B cell (primary cell): ENCODE measurements at places on chromosomes 5 and 9.

- DNase-seq: no peak
Measured at GRCh38 chr5:83313436-83313835, 158.1 kb upstream of the VCAN start.

DNA sequence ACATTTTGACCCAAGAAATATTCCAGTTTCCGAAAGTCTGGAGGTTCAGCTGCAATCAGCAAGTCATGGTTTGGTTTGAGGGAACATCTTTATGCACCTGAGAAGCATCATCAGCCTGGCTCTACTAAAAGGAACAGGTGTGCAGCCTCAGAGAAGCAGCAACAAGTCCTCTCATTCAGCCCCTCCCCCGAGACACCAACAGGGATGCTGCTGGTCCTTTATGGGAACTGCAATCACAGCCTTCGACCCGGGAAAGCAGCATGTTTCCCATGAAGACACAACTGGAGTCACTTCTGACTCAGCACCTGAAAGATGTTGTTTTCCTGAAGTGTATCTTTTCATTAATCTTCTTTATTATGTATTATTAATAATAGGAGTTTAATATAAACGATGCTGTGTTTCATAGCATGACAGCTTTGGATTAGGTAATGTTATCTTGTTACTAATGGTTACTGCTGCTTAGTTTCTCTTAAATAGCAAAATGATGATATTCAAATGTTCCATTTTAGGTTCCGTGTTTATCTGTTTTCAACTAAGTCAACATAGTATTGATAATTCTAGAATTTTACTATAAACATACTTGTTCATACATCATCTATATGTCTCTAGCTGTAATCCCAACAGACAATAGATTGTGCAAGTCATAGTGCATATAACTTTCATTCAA lies 15.6 kb upstream of the NREP start:
- no peak for DNase-seq

GRCh38 chr5:112189391-112189790 lies 229.7 kb downstream of the EPB41L4A start:
- DNase-seq: no peak

GRCh38 chr9:134490446-134490845 lies 151.2 kb upstream of the COL5A1 start:
- DNase-seq: no peak

DNA sequence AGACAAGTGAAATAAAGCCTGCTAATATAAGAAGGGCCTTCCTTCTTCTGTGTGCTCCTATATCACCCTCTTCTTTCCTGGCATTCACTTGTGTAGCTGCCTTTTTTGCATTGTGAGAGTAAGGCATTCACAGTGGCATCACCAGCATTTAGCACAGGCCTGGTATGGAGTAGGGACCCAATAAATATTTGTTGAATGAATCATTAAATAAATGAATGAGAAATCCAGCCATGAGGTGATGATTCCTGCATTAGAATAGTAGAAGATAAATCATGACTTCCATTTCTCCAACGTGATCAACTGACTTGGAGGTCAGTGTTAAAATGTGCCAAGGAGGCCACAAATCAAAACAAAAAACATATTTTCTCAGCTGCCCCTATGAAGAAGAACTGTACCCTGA lies 3.9 kb downstream of the PLPPR1 start:
- no peak for DNase-seq

- DNase-seq: no peak
Measured at GRCh38 chr5:31656806-31657205, 17.9 kb downstream of the PDZD2 start.

- peak; percentile 73 for DNase-seq
Measured at GRCh38 chr5:137743031-137743640, 7.2 kb upstream of the KLHL3 start.

DNA sequence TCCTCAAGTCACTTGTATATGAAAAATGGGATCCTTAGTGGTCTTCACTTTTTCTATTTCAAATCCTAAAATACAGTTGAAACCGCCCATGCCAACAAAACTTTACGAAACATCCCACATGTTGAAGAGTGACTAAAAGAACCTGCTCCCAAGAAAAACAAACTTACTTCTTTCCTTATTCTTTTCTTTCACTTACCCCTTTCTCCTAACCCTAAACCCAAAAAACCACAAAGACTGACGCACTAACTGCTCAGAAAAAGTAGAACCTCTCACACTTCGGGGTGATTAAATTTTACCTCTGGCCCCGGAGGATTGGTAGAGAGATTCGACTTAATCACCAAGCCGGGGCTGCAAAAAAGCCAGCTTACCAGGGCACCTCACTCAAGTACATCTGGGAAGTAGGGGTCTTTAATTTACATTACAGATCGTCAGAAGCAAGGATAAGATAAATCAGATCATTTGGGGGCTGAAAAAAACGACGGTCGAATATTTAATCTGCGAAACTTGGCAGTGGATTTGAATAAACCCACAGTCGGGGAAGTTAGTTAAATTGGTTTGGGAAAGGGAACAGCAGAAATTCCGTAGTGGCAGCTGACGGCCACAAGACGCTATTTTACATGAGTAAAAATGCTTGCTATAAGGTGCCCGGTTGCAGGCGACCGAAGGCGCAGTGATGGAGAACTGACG lies 1.3 kb downstream of the CDO1 start:
- DNase-seq: no peak

GRCh38 chr9:36323926-36324325 lies 65.7 kb upstream of the GNE start:
- no peak for DNase-seq

- no peak for DNase-seq
Measured at GRCh38 chr9:6620796-6621195, 24.7 kb downstream of the GLDC start.

DNA sequence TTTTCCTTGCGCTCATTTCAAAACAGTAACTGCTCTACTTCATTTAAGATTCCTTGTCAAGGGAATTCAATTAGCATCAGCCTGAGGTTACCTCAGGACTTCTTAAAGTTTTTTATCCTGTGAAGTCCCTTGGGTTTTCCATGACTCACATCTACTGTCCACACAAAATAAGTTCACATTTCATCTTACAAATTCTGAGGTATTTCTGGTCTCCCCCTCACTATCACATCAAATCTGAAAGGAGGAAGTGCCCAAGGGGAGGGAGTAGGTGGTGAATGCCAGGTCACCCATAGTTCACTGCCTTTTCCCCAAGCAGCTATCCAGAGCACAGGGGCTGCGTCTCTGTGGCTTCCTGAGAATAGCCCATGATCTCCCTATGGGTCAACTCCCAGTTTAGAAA lies 227.1 kb upstream of the NREP start:
- DNase-seq: no peak

DNA sequence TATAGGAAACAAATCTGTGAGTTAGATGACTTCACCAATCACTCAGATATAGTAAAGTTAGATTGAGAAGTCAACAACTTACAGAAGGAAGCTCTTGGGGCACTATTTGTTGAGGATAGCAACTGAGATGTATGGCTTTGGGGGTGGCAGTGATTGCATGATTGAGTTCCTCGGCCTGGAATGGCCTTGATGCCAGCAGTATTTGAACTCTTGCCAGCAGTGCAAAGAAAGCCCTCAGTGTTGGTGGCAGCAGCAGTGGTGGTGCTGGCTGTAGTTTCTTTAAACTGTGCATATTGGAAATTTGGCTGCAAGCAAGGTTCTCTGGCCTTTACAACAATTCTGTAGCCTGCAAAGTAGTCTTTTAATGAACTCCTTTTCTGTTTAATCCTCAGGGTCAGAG lies 41.4 kb upstream of the PJA2 start:
- DNase-seq: no peak

DNA sequence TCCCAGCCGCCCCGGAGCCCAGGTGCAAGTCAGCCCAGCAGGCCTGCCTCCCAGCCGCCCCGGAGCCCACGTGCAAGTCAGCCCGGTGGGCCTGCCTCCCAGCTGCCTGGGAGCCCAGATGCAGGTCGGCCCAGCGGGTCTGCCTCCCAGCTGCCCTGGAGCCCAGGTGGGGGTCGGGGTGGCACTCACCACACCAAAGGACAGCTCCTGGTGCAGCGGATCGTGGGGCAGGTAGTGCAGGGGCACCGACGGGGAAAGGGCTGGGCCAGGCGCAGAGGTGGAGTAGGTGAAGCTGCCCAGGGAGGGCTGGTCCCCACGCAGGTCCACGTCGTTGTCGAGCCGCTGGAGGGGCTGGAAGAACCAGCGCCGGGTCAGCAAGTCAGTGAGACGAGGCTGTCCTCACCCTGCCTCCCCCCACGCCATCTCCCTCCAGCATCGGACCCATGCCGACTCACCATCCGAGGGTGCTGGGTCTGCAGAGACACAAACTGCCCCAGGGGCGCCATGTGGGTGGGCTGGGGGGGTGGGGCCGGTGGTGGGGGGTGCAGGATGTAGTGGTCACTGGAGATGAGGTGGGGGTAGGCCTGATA lies 6.7 kb downstream of the RNF44 start:
- peak; percentile 43 for DNase-seq

GRCh38 chr5:91910655-91911054 lies 527.5 kb upstream of the ARRDC3 start:
- no peak for DNase-seq
